Esophagus squamous epithelium (tissue), 5 donors: ENCODE measurements at places on chromosomes 4 and X.

DNA sequence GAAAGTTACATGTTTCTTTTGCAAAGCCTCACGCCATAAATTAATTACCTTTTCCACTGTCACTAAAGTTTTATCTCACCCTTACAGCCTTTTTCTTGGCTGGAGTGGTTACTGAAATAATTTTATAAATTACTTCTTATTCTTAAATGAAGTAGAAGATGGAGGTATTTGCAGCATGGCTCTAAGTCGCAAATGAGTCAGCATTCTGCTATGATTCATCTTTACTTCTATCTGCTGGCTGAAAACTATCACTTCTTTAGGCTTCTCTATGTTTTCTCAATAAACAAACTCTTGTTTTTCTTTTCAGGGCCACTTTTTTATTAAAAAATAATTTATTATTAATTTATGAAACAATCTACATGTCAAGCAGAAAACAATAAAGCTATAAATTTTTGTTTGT lies 210.2 kb upstream of the GYPA start:
- no peak for DNase-seq

GRCh38 chr4:16843831-16844508 lies 54.5 kb downstream of the LDB2 start:
- DNase-seq: no peak

GRCh38 chr4:130306566-130306965 lies 1210.6 kb downstream of the C4orf33 start:
- no peak for DNase-seq

- no peak for DNase-seq
These were observed 111.3 kb downstream of the KLHL8 start for GRCh38 chr4:87109121-87109520.

- no peak for DNase-seq
These were observed 6.8 kb upstream of the SHOX start for GRCh38 chrX:623599-624315.

DNA sequence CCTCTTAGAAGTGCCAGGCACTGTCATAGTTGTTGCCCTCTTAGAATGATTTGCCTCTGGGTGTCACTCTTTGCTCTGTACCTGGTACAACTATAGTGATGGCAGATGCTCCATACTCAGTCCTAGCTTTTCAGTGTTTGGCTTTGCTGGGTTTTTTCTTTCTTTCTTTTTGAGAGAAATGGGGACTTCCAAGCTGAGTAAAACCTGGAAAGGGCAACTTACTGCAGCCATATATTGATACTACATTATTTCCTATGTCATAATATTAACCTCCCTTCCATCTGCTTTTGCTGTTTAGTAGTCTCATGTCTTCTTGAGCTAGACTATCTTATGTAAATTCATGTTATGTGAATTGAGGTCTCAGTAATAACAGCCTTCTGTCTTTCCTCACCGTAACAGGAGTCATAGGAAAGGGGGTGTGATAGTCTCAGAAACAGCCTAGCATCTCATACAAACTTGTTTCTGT lies 49.0 kb downstream of the NIPAL1 start:
- DNase-seq: no peak

GRCh38 chrX:17735406-17735805 lies 1.9 kb upstream of the SCML1 start:
- no peak for DNase-seq

GRCh38 chrX:46184749-46185148 lies 360.5 kb downstream of the ZNF674 start:
- no peak for DNase-seq

GRCh38 chr4:38071801-38072431 lies 111.7 kb downstream of the PTTG2 start:
- no peak for DNase-seq
